Gastroesophageal sphincter (tissue), 4 donors: ENCODE measurements at places on chromosomes 2 and 18. TPM values are rescaled to one million over a fixed set of nuclear protein-coding genes. Genes with fewer than 3 reads are reported as not detected.

The FRZB gene
- total RNA-seq, result 88.4 TPM

DNA sequence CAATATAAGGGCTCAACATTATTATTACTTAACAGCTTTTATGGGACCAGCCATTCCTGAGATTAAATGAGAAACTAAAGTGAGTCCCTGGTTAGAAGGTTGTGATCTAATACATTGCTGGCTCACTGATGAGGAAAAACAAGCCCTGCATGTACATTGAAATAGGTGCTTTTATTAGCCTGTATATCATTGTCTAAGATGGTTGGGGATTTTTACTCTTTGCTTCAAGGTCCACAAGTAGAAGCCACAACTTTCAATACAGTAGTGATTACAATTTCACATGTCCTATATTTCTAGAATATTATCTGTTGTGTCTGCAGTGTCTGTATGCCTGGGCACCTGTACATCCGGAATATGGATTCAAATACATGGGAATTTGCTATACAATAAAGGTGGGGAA, 104.1 kb upstream of the FZD5 start:
- ATAC-seq, result no peak

DNA sequence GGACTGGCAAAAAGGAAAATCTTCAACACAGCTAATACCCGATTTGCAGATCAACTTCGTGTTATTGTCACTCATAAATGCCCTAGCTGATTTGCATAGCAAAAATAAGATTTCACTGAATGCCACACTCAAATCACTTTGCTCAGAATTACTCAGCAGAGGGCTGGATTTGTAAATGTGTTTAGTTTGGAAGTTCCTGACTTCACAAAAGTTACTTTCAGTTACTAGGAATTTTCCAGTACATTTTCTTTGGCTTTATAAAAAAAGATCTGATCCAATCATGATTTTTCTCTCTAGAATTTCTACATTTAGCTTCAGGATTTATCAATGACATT, 433.3 kb upstream of the ID2 start:
- no peak for ATAC-seq

DNA sequence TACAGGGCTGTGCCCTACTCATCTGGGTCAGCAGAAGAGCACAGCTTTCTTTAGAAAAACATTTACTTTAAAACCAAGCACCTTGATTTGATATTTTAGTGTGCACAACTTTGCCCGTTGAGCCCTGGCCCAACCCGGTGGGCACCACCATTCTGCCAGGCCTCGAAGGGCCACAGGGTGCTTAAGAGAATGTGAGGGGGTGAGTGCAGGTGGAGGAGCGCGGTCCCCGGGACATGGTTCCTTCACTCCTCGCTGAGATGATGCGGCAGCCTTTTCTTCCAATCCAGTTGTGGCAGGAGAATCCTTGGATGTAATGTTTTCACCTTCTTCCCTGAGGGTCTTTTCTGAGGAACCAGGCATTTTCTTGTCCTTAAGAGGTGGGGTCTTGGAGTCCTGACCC, 119.0 kb downstream of the RPIA start:
- no peak for ATAC-seq

DNA sequence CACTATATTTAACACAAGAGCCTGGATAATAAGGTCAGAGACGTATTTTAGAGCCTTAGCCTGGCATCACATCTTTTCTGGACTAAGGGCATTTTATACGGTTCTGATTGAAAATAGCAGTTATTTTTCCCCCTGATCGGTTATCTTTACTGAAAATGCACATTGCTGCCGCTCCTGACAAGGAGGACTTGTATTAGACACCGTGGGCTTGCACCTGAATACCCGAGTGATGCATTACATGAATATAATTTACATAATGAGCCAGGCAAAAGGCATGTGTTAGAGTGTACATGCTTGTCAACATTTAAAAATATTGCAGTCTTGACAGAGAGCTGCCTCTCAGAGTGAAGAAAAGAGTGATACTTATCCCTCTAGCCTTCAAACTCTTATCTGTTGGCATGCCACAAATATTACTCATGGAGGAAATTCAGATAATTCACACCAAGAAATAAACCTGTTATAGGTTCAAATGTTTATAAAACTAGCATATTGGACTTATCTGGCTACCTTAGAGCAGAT, 470.5 kb upstream of the ETAA1 start:
- ATAC-seq, result no peak

The ASXL2 gene
- total RNA-seq, result 26.7 TPM

GRCh38 chr18:11526675-11527074, 82.7 kb upstream of the SLC35G4 start:
- ATAC-seq, result no peak

- ATAC-seq, result no peak
Observed at GRCh38 chr2:217101972-217102371, 242.1 kb upstream of the TNP1 start.

The AFF3 gene
- 15.4 TPM for total RNA-seq

The CDH19 gene
- total RNA-seq, result 51.1 TPM

The STPG4 gene
- total RNA-seq, result 0.23 TPM

The TMEM237 gene
- total RNA-seq, result 12.3 TPM

GRCh38 chr2:147398996-147399395, 445.8 kb upstream of the ACVR2A start:
- peak; percentile 73 for ATAC-seq

The TWSG1 gene
- total RNA-seq, result 112 TPM

- no peak for ATAC-seq
Observed at GRCh38 chr2:185782223-185782769, 43.7 kb downstream of the FSIP2 start.

DNA sequence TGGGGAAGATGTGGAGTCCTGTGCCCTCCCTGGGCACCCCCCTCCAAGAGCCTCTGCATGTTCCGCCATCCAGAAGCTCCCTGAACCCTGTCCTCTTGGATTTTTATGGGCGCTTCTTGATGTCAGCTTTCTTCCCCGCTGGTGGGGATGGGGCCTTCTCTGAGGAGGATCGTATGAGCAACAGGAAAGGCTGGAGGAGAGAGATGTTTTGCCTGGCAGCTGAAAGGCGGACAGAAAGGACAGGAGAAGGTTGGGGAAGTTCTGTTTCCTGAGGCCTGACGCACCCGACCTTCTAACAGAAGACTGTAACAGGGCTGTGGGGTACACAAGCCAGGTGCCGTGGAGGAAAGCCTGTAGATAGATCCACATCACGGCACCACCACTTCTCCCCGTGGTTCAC, 238.8 kb downstream of the LDLRAD4 start:
- no peak for ATAC-seq

- no peak for ATAC-seq
Observed at GRCh38 chr2:180669016-180669415, 311.4 kb upstream of the UBE2E3 start.

The MARCO gene
- total RNA-seq, result 56.1 TPM

DNA sequence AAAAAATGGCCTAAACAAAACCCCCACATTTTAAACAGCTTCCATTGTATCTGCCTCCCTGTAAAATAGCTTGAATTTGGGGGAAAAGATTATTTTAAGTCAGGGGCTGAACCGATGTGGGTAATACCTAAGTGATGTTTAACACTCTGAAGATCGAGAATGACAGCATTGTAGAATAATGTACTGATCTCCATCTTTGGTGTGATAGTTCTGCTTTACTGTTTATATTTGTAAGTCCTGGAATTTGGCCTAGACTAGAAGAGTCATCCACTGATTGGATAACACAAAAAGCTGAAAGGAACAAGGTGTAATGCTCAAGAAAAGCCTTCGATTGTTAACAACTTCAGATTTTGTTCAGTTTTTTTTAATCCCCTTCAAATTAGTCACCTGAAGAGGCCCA, 53.8 kb upstream of the CCDC68 start:
- ATAC-seq, result no peak

DNA sequence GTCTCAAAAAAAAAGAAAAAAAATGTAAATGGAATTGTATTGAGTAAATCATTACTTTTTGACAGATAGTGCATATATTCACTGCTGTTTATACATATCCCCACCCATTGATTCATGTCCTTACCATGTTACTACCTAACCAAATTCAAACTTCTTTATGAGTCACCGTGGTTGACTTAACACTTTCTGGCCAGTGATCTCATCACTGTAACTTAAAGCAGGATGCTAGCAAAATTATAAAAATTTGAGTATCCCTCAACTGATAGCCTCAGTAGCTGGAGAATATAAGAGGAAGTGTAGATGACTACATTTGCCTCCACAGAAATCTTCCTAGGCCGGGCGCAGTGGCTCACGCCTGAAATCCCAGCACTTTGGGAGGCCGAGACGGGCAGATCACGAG, 13.4 kb downstream of the CNOT9 start:
- ATAC-seq, result no peak

GRCh38 chr2:196249860-196250259, 78.5 kb upstream of the STK17B start:
- no peak for ATAC-seq

- ATAC-seq, result no peak
Observed at GRCh38 chr2:85163675-85164074, 30.5 kb downstream of the TCF7L1 start.

- no peak for ATAC-seq
Observed at GRCh38 chr2:12320027-12320734, 396.6 kb upstream of the TRIB2 start.

The GAL3ST2 gene
- 0.40 TPM for total RNA-seq

The BOD1L2 gene
- not detected for total RNA-seq

The DNAJC5G gene
- total RNA-seq, result not detected

The EEF1B2 gene
- 162 TPM for total RNA-seq

- no peak for ATAC-seq
Observed at GRCh38 chr2:137693534-137693933, 270.7 kb upstream of the HNMT start.

GRCh38 chr2:5495586-5495985, 196.6 kb upstream of the SOX11 start:
- ATAC-seq, result no peak

DNA sequence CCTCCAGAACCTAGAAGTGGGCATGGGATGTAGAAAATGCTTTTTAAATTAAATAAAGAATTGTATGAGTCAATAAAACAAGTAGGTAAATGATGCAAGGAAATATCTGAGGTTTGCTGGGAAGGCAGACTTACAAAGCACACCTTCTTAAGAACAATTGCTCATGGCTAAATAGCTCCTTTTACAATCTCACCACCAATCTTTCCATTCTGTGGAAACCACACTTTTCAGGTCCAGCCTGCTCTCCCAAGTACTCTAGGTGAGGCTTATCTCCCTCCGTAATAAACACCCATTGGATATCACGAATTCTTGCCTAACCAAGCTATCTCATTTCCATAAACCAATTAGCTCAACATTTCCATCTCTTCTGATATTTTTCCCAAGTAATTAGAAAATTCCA, 91.5 kb upstream of the SLC8A1 start:
- ATAC-seq, result no peak
